ENCODE measurements at places on chromosomes 2 and 18.

GRCh38 chr2:28972778-28973335, 8.2 kb upstream of the TOGARAM2 start:
- no peak for DNase-seq

DNA sequence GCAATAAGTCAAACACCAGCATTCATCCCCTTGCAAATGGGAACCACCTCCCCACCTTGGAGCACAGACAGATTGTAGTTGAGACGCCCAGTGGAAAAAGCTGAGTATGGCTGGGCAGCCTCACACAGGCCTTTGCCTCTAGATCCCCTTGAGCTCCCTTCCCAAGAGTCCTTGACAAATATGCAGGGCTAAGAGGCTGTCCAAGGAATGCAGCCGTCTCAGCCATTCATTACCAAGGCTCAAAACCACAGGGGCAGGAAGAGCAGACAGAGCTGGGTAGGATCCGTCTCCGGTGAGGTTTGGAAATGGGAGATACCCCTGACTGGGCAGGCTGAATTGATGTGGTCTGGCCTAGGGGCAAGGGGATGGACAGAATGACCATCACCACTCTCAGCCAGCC, 557.1 kb downstream of the TNS1 start:
- no peak for DNase-seq

DNA sequence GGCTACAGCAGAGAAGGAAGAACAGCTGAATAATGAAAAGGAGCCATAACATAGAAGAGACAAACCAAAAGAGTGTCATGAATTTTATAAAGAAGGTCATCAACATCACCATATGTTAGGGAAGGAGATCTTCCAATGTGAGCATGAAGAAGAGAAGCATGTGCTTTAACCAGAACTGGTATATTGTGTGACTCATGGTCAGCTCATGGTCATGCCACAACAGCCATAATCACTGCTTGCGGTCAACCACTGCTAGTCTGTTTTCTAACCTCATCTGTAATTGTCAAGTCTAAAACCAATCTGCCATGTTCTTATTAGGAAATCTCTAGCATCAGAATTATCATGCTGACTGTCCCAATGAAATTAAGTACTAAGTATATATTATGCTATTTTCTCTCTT, 204.1 kb upstream of the VRK2 start:
- DNase-seq = no peak

DNA sequence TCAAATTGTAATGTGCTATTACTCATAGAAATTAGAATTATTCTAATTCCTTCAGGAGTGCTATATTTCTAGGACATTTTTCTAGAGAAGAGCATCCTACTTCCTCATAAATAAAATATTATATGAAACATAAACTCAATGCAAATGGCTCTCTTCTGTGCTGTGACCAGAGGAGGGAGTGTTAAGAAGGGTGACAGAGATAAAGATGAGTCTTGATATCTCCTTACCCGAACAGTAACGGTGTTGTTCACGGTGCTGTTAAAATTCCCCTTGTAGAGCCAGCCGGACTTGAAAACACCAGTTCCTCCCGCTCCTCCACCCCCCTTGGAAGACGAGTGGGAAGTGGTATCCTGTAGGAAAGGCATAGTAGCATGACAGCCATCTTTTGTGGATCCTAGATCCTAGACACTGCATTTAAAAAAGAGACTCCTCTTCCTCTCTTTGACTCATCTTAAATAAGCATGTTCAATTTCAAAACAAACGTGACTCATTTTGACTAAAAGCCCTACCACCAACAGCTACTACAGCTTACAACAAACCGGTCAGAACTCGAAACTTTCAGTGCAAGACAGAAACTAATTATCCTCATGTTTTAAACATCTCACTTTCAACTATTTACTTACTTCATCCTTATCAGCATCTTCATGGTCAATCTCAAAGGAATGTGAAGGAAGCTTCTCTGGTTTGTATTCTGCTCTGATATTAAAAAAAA, 156.3 kb downstream of the DOCK10 start:
- DNase-seq = no peak

DNA sequence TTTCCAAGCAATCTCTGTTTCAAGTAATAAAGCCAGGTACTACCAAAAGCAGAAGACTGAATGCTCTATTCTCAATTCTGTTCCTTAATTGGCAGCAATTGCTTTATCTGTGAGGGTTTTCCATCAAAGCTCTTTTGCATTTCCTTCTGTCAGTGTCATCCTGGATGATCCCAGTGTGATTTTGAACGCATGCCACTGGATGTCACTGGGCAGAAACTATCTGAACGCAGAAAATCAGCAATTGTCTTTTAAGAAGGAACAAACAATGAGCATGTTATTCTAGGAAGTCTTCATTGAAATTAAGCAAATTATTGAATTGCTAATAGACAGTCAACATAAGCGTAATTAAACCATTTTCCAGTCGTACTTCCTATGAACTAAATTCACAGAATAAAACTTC, 259.0 kb upstream of the REG3G start:
- DNase-seq = no peak

- DNase-seq = peak; percentile 48
Measured at GRCh38 chr2:16728351-16729136, 62.9 kb upstream of the CYRIA start.

- DNase-seq = no peak
Measured at GRCh38 chr2:66885775-66886383, 451.0 kb downstream of the MEIS1 start.
